ENCODE measurements at places on chromosomes 4 and X. TPM values are rescaled to one million over a fixed set of nuclear protein-coding genes. Genes with fewer than 3 reads are reported as not detected.

Gene ADH1A
- not detected for total RNA-seq

Gene CITED1
- not detected for total RNA-seq

- DNase-seq, result no peak
These were observed 24.5 kb upstream of the WDR1 start for GRCh38 chr4:10140866-10141759.

DNA sequence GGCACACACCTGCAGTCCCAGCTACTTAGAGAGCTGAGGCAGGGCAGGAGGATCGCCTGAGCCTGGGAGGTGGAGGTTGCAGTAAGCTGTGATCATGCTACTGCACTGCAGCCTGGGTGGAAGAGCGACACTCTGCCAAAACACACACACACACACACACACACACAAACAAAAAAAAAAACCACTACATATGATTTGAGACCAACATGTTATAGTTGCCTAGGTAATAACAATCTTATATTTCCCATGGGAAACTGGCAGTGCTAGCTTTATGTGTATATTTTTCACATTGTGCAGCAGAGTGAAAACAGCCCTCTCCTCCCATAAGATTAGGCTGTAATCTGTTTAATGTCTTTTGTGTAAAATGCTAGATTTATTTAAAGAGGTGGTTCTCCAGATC is 3.1 kb upstream of the FAM241A start:
- no peak for DNase-seq

GRCh38 chrX:119156241-119156640 is 28.6 kb upstream of the KIAA1210 start:
- no peak for DNase-seq

- no peak for DNase-seq
These were observed 16.7 kb upstream of the ACOT9 start for GRCh38 chrX:23759821-23760220.

DNA sequence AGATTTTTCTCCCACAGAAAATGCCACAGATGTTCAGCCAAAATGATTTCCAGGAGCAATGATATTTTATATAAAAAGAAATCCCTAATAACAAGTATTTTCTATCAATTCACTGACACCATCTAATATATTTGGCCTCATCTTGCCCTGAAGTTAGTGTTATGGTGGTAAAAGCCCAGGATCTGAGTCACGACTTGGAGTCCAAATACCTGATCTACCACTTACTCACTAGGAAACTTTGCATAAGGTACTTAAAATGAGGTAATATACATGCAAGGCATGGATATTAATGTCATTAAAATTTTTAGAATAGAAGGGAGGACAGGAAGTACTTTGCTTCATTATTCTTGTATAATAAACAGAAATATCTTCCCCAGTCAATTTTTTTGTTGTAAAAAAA is 16.3 kb downstream of the PPP3CA start:
- DNase-seq, result no peak

Data from hematopoietic multipotent progenitor cell (in vitro differentiated cells).